ENCODE measurements at places on chromosomes 12 and 14.

DNA sequence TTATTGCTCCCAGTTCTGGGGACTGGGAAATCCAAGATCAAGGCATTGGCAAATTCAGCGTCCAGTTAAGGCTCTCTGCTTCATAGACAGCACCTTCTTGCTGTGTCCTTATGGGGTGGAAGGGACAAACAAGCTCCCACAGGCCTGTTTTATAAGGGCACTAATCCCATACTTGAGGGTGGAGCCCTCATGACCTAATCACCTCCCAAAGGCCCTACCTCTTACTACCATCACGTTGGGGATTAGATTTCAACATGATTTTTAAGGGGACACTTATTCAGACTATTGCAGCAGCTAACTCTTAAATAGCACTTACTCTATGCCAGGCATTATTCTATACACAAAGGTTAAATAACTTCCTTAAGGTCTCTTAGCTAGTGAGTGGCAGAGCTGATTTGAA, 17.3 kb downstream of the TOGARAM1 start:
- no peak for DNase-seq

DNA sequence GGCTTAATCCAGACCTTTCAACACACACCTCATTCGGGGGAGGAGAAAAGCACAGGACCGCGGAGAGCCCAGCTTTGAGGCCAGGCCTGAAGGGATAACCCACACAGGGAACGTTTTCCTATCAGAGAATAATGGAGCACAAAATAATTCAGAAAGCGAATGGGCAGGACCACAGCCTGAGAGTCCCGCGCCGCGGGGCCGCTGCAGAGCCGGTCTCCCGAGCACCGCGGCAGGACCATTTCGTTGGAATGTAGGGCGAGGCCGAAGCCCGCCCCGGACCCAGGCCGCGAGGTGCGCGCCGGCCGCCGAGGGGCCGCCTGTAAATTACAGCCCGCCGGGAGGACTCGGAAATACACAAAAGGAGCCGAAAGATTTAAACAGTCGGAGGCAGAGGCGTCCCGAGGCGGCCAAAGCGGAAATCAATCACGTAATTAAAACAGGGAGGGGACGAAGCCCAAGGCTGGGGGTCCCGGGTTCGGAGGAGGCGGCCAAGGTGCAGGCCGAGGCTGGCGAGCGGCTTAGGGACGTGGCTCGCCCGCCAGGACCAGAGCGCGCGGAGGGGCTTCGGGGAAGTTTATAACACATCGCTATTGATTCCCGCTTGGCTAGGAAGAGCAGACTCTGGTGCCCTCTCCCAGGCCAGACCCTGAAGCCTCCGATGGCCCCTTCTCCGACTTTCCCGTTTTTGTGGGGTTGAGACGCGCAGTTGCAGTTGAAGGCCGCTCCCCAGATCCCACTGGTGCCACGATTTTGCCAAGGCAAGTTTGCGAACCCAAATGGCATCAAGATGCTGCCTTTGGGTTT, 6.3 kb upstream of the HOXC4 start:
- no peak for DNase-seq

DNA sequence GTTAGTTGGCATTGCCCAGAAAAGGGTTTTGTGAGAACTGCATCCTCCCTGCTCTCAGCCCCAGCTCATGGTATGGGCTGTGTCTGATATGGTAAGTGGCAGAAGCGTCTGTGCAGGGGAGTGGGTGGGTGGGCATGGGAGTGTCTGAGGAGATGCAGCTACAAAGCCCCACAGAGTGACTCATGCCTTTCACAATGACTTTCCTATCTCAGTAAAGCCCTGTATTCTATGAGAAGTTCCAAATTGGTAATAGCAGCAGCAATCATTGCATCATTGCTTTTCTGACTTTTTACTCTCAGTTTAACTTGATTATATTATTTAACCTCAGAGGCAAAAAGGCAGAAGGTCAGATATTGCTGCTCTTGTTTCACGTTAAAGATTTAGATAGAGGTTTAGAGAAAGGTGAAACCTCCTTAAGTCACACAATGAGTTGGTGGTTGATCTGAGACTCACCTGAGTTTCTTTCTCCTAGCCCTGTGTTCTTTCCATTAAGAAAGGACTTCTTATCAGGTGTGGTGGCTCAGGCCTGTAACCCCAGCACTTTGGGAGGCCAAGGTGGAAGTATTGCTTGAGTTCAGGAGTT, 171.7 kb downstream of the SLC5A8 start:
- no peak for DNase-seq

- no peak for DNase-seq
Measured at GRCh38 chr12:64082866-64083268, 139.2 kb downstream of the KICS2 start.

DNA sequence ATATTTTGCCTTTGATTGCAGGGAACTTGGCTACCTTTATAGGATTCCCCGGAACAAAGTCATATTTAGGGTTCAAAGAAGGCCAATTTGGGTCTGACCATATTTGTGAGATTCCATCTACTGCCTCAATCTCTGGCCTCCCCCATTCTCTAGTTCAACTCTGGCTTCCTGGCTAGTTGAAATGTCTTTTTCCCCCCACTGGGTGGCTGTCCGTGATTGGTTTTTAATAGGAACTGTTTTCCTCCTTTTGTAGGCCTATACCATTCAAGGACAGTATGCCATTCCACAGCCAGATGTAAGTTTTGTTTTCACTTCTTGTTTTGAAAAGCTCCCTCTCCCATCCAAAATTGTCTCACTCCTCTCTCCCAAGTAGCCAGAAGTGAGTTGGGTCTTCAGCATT, 13.8 kb downstream of the PCBP2 start:
- no peak for DNase-seq

DNA sequence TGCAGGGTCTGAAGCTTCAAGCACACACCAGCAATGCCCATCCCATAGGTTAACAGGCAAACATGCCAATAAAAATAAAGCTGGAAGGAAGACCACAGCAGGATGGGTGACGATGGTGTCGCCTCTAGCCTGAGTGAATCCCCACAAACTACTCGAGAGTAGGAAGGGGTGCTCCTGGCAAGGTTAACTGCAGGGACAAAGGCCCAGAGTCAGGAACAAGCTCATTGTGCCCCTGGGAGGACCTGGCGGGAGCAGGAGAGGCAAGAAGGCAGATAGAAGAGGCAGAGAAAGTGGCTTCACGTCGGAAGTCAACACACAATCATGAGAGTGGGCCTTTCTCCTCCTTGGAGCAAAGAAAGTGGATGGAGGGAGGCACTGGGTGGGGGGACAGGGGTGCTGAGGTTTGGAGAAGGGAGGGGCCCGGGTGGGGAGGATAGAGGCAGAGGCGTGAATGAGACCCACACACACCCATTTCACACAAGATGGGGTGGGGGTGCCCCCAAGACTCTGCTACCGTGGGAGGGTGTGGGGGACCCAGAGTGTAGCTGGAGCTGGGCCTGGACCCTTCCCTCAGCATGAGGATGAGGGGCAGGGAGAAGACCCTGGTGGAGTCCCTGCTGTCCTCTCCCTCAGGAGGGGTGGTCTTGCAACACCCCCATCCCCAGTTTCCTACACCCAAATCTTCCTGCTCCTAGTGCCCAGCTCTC, 43.1 kb downstream of the DIO3 start:
- DNase-seq, result no peak

DNA sequence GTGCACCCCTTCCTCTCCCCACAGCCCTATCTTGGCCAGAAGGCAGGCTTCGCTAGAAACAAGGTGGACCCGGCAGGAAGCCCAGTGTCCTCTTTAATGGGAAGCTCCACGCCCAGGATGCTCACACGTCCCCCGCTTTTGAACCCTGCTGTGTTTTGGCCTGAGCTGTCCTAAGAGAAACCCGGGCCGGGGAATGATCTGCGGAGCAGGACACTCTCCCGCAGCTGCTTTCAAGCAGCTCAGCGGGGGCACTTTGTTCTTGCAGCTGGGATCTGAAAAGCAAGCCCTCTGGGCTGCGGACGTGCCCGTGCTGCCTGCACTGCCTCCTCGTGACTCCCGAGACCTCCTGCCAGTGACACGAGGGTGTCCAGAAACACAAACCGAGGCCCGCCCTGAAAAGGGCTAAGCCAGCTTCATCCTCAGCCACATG, 30.0 kb downstream of the SCARB1 start:
- no peak for DNase-seq

DNA sequence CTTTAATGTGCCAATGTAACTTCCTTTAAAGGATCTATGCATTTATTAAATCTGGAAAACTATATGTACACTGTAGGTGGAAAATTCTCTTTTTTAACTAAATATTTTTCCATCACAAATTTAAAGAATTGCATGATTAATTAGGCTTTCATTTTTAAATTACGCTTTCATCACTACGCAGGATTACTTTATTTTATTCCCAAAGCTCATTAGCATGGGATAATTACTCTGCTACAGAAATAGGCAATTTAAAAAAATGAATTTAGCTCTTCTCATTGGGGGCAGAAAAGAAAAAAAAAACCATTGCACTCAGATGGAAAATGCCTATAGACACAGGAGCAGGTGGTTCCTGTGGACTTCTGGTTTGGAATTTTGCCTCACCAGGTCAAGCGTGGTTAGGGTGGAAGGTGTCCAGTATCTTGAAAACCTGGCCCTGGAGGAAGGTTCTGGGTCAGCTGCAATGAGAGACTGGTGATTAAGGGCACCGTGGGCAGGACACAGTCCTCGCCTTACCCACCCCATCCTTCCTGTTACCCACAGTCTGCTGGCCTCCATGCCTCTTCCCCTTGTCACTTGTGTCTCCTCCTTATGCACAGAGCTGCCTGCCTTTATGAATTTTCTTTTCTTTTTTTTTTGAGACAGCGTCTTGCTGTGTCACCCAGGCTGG, 17.3 kb upstream of the RIN3 start:
- DNase-seq, result no peak

- no peak for DNase-seq
Measured at GRCh38 chr14:95504135-95505029, 12.1 kb downstream of the SYNE3 start.

- no peak for DNase-seq
Measured at GRCh38 chr14:105660816-105661531, 134.6 kb downstream of the TMEM121 start.

DNA sequence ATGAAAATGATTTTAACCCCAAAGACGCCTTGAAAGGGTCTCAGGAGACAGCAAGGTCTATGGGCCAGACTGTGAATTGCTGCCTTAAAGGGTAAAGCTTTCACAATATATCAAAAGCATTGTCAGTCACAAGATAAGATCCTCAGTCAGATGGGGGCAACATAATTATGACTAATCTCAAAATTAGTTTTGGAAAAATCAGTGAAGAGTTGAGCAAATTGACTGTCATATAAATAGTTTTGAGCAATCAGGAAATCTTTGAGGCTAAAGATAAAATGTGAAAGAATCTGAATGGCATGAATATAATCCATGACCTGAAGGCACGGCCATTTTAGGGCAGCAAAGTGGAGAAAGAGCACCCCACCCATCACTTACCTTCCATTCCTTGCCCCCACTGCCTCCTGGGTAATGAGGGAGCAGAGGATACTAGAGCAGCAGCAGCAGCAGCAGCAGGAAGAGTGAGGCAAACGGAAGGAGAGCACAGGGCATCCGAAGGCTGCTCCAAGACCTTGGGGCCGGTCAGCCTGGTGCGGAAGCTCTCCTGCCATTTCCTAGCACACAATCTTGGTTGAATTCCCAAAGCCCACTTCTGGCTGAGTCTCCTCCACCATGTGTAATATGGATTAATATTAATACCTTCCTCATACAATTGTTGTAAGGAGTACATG, 7.0 kb downstream of the STON2 start:
- DNase-seq, result no peak

- DNase-seq, result peak; percentile 46
Measured at GRCh38 chr14:69354383-69355153, 43.5 kb downstream of the ERH start.

- DNase-seq, result no peak
Measured at GRCh38 chr12:59484575-59484974, 111.3 kb upstream of the SLC16A7 start.

GRCh38 chr12:15752785-15753184, 36.4 kb downstream of the EPS8 start:
- DNase-seq, result no peak

DNA sequence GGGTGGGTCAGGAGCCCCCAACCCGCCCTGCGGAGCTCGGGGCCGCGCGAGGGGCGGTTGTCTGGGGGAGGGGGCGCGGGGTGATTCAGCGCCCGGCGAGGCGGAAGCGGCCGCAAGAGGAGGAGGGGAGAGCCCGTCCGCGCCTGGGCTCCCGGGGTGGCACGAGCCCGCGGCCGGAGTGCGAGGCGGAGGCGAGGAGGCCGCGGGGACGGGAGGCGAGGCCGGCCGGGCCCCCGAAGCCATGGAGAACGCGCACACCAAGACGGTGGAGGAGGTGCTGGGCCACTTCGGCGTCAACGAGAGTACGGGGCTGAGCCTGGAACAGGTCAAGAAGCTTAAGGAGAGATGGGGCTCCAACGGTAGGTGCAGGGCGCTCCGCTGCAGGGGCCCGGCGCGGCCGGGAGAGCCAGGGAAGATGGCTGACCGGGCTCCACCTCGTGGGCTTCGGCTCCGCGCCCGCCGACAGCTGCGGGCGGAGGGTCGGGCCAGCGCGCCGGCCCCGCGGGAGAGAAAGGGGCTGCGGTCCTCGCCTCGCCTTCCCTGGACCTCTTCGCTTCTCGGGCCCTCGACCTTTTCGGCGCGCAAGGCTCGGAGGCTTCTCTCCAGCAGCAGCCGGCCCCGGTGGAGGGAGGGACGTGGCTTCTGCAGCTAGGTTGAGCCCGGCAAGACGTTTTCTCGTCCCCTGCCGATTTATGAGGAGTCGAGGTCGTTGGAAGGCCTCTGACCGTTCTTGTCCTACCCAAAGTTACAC, 677 bp downstream of the ATP2A2 start:
- peak; percentile 26 for DNase-seq

DNA sequence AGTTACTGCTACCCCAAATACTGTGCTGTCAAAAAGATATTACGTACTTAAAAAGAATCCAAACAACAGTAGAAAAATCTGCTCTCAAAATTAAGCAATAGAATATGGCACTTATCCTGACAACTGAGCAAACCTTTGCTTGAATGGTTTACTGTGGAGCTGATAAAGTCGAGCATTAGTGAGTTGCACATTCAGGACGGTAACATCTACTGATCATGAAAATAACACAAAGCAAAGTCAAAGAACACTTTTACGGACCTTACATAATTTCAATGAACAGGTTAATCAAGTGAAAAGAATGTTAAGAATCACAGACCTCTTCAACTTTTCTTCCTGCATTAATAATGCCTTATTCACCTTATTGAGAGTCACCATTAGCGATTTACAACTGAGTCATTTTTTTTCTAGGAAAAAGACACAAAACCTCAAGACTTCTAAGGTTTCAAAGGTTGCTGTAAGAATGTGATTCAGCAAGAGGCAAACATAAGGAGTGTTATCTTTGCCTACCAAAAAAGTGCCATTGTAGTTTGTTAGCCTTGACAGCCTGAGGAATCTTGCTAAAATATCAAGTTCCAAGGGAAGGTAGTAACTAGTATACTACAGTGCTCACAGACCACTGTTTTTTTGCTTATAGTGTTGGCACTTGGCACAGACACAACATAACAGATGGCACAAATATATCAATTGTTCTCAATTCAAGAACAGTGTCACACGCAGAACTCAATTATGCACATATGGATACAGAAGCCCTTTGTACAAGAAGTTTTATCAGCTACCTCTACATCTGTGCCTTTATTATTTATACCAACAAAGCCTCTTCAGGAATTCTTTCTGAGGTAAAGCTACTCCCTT, 334.2 kb upstream of the RPL10L start:
- no peak for DNase-seq

GRCh38 chr12:106223485-106224354, 24.1 kb downstream of the CKAP4 start:
- peak; percentile 62 for DNase-seq

- no peak for DNase-seq
Measured at GRCh38 chr12:76018111-76018510, 13.5 kb downstream of the PHLDA1 start.

Measured in activated T-cell treated with anti-CD3 and anti-CD28 coated beads for 24 hours (primary cell).